ENCODE measurements at places on chromosomes 4 and X. TPM values are rescaled to one million over a fixed set of nuclear protein-coding genes. Genes with fewer than 3 reads are reported as not detected.

Gene MSANTD1
- total RNA-seq = 0.29 TPM

Gene CDKL5
- total RNA-seq = 4.7 TPM

Gene USP27X
- total RNA-seq = 3.5 TPM

Gene CORIN
- total RNA-seq = 17.6 TPM
